ENCODE measurements at places on chromosomes 12 and 14. TPM values are rescaled to one million over a fixed set of nuclear protein-coding genes. Genes with fewer than 3 reads are reported as not detected.

Gene CMTM5
- total RNA-seq = not detected

DNA sequence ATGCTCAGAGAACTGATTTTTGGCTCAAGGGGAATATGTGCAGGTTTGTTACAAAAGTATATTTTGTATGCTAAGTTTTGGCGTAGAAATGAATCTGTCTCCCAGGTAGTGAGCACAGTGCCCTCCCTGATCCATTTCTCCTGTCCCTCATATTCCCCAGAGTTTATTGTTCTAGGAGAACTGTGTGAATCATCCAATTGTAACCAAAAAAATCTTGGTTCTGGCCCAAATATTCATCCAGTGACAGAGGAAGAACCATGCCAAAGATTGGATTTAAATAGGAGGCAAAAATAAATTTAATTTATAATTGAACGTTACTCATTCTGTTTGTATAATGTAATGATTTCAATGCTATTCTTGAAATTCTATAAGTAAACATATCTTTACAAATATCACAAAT lies 4.8 kb downstream of the CATSPERB start:
- no peak for DNase-seq

DNA sequence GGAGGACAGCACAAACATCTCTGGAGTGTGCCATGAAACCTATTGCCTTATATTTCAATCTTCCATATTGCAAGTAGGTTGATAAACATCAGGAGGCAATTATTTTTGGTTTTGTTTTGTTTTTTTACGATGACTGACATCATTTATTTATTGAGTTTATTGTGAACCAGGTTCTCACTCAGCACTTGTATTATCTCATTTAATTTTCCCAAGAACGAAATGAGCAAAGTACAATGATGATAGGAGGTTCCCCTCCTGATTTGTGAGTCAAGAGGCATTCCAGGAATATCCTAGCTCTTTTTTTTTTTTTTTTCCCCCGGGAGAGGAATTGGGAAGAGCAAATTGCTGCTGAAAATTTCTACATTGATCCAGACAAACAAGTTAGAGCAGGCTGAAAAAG lies 4.7 kb downstream of the SOCS2 start:
- DNase-seq = no peak

GRCh38 chr14:71372411-71372838 lies 465.2 kb downstream of the PCNX1 start:
- DNase-seq = peak; percentile 98

Gene NFKBIA
- total RNA-seq = 34.8 TPM

Gene ESPL1
- 42.0 TPM for total RNA-seq

Gene KRT77
- total RNA-seq = not detected

DNA sequence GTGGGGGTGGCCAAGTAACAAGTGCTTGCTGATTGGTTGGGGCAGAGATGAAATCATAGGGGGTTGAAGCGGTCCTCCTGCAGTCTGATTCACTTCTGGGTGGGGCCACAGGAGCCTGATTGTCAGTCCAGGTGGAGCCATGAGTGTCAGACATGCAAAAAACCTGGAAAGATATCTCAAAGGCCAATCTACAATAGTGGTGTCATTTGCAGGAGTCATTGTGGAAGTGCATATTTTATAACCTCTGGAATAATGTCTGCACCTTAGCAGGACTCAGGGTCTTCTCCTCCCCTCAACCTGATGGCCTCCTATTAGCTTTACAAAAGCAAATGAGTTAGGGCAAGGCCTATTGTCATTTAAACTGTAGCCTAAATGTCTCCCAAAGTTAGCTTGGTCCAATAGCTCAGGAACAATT lies 241.4 kb downstream of the NUAK1 start:
- DNase-seq = no peak

- no peak for DNase-seq
Measured at GRCh38 chr12:94686834-94687628, 36.7 kb upstream of the TMCC3 start.

Gene DTX1
- 0.25 TPM for total RNA-seq

DNA sequence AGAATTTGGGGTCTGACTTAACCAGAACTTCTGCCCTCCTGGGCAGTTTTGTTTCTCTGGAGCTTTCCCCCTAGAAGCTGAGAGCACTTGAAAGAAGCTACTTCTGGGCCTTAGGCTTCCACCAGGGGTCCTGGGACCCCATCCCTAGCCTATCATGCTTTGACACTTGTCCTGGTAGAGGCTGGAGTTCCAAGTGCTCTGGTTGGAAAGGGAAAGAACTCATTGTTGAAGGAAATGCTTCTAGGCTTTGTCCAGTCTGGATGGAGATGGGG lies 1.4 kb upstream of the COL2A1 start:
- DNase-seq = no peak

Gene CCDC88C
- 7.4 TPM for total RNA-seq

GRCh38 chr14:105473033-105473676 lies 1.5 kb upstream of the CRIP2 start:
- peak; percentile 66 for DNase-seq

DNA sequence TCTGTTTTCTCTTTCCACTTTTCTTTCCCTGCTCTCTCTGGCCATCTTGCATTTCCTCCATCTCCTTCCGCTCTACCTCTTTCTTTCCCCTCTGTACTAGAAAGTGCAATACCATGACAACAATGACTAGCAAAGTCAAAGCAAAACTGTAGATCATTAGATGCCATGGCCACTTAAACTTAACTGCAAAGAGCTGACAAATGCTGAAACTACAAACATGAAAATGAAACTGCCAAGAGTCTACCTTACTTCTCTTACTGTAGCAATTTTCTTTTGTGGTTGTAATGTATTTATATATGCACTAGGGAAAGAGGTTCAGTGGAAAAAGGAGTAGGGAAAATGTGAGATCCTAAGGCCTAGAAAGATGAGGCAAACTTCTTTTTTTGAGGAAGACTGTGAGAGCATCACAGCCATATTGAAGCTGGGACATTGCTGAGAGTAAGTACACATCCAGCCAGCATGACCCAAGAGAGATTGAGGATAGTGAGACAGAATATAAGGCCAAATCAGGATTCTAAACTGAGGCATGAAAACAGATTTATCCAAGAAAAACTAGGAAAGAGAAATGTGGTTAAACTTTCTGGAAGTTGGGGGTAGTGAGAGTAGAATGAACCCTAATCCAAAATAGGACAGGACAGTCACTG lies 276.6 kb upstream of the NAV3 start:
- no peak for DNase-seq

Gene SYCP3
- total RNA-seq = not detected

Gene PRPH
- 0.46 TPM for total RNA-seq

Gene ARID2
- 25.8 TPM for total RNA-seq
